Fibroblast of mammary gland (primary cell): ENCODE measurements at places on chromosomes 5 and 9.
A peak's percentile ranks its signal among the peaks of the same experiment; 100 is the strongest.

DNA sequence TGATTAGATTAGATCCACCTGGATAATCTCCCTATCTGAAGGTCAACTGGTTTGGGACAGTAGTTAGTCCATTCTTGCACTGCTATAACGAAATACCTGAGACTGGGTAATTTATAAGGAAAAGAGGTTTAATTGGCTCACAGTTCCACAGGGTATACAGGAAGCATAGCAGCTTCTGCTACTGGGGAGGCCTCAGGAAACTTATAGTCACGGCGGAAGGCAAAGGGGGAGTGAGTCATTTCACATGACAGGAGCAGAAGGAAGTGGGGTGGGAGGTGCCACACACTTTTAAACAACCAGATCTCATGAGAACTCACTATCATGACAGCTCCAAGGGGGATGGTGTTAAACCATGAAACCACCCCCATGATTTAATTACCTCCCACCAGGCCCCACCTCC is 9.9 kb downstream of the C9orf40 start:
- DNase-seq, result peak; percentile 31

- peak; percentile 65 for DNase-seq
Measured at GRCh38 chr9:129336130-129336528, 158.1 kb upstream of the IER5L start.

GRCh38 chr5:93304456-93305250 is 276.4 kb downstream of the NR2F1-AS1 start:
- no peak for DNase-seq

DNA sequence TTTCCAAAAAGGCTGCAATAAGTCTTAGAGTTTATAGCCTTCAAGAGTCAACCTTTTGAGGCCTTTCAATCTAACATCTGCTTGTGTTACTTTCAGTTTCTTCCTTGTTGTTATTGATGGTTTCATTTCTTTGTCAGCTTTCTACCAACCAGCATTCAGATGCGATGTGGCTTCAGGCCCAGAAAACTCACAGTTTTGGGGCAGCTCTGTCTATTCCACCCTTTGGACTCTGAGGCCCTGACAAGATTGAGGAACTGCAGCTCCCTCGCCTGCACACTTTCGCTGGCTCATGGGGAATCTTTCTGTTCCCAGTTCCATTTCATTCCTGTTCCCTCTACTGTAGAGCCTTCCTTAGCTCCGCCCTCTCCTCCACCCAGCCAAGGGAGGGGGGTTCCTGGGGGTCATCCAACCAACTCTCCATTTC is 13.3 kb upstream of the WHRN start:
- DNase-seq, result no peak

DNA sequence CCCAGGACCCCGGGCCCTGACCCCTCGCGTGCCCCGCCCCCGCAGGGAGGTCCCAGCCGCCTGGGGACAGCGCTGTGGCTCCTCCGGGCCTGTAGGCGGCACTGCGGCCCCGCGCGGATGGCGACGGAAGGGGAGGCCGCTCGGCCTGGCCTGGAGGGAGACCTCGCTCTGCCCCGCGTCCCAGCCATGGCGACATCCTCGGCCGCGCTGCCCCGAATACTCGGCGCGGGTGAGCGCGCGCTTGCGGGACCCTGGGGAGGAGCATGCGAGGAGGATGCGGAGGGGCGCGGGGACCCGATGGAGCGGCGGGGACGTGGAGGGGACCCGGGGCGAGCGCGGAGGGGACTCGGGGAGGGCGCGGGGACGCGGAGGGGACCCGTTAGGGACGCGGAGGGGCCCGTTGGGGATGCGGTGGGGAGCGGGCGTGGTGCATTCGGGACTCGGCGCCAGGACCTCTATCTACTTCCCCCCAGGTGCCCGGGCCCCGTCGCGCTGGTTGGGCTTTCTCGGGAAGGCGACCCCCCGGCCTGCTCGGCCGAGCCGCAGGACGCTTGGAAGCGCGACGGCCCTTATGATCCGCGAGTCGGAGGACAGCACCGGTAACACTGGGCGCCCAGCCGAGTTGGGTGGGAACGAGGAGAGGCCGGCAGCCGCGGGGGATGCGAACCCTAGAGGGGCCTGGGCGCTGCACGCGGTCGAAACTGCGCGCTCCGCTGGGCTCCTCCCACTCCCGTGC is at the start of gene MRPS2:
Gene MRPS2 (plus strand): TSS at position 158 of the 736 bp plus-strand sequence. CDS start 29 bp downstream, at position 187.
- DNase-seq, result peak; percentile 77

DNA sequence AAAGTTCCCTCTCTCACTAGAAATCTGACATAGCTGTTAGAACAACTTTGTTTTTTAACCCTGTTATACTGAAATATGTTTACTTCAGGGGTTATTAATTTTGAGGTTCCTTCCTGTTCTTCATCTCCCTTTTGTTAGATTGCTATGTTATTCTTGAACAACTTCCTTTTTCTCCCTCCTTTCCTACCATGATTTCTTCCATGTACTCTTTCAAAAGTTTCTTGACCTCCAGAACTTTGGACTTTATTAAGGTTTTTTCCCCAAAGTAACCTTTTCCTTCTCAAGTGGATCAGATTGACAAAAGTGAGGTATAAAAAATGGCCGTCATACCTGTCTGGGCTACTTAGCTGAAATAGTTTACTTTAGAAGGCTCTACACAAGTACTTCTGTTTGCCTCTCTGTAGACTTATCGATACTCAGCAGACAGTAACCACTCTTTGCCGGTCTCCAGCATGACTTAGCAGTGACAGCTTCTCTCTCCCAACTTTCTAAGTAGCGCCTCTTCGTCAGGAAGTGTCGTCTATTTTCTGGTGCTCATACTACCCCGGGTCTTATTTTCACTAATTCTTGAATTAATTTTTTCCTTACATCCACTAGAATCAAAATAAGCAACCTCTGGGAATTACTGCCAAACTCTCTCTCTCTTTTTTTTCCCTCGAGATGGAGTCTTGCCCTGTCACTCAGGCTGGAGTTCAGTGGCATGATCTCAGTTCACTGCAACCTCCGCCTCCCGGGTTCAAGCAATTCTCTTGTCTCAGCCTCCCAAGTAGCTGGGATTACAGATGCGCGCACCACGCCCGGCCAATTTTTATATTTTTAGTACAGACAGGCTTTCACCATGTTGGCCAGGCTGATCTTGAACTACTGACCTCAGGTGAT is 19.7 kb downstream of the NFIL3 start:
- DNase-seq, result no peak
